ENCODE measurements at places on chromosomes 13 and 19. TPM values are rescaled to one million over a fixed set of nuclear protein-coding genes. Genes with fewer than 3 reads are reported as not detected.

- no peaks in the 10 kb centered on the region for H3K36me3 ChIP-seq
- no peaks in the 10 kb centered on the region for H3K27me3 ChIP-seq
- peaks cover 12% of the 10 kb centered on the region for H3K4me1 ChIP-seq
- no peak overlapping the region for H3K27ac ChIP-seq
These were observed 2.1 kb downstream of the CILP2 start for GRCh38 chr19:19540064-19540714.

- H3K27ac ChIP-seq = no peak overlapping the region
- no peaks in the 10 kb centered on the region for H3K36me3 ChIP-seq
- H3K4me1 ChIP-seq = no peaks in the 10 kb centered on the region
- H3K4me3 ChIP-seq = no peak overlapping the region
These were observed 6.4 kb downstream of the GRTP1 start for GRCh38 chr13:113357529-113357928.

- no peak overlapping the region for H3K27ac ChIP-seq
- H3K36me3 ChIP-seq = no peaks in the 10 kb centered on the region
These were observed 149.8 kb upstream of the TMTC4 start for GRCh38 chr13:100824366-100824765.

GRCh38 chr13:73849292-73849691, 284.9 kb downstream of the KLF12 start:
- no peak overlapping the region for H3K4me3 ChIP-seq
- no peak overlapping the region for H3K27ac ChIP-seq
- peaks cover 40% of the 10 kb centered on the region for H3K4me1 ChIP-seq
- no peaks in the 10 kb centered on the region for H3K27me3 ChIP-seq

- no peaks in the 10 kb centered on the region for H3K36me3 ChIP-seq
- no peak overlapping the region for H3K4me3 ChIP-seq
- no peaks in the 10 kb centered on the region for H3K27me3 ChIP-seq
- DNase-seq = peak; percentile 76
- no peak overlapping the region for H3K27ac ChIP-seq
- H3K4me1 ChIP-seq = no peaks in the 10 kb centered on the region
These were observed 154.5 kb upstream of the SOX1 start for GRCh38 chr13:111912453-111912866.

Gene EHD2
- total RNA-seq = 440 TPM

Gene TECR
- 136 TPM for total RNA-seq

Gene ZNF486
- 7.2 TPM for total RNA-seq

Gene TEX29
- total RNA-seq = not detected
